ENCODE measurements at places on chromosomes 2 and 18. TPM values are rescaled to one million over a fixed set of nuclear protein-coding genes. Genes with fewer than 3 reads are reported as not detected.

SOWAHC gene
- total RNA-seq, result 25.3 TPM

PAIP2B gene
- 14.7 TPM for total RNA-seq

DNA sequence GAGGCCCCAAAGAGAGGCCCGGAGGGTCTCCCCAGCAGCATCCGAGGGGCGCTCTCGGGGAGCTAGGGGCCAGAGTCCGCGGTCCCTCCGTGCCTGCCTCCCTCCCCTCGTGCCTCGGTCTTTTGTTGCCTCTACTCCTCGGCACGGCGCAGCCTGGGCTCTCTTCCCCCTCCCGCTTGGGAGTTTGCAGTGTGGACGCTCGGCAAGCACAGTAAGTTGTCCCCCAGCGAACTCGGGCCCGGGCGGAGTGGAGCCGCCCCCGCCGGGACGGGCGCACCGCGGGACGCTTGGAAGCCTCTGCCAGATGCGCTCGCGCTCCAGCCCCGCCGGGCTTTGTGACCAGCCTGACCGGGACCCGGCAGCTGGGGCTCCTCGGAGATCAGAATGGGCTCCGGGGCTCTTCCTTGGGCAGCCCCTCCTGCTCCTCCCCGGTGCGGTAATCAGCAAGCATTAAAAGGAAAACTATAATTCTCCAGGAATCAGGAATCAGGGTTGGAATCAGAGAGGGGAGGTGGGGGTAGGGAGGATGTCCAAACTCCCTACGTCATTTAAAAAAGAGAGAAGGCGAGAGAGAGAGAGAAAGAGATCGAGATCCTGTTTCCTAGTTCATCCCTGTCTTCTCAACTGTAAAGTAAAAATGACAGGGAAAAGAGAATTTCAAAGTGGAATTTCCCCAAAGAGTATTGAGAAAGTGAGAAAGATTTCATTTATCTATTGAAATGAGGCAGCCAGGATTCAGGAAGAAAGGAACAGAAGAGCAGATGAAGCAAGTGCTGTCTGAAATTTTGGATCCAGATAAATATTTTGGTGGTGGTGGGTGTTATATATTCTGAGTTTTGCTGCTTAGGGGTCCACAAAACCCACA is 786 bp upstream of the TMEM200C start:
- no peak for DNase-seq
- H3K27me3 ChIP-seq, result peaks cover 64% of the 10 kb centered on the region
- H3K4me3 ChIP-seq, result peak overlapping the region; percentile 19
- no peaks in the 10 kb centered on the region for H3K36me3 ChIP-seq
- H3K27ac ChIP-seq, result no peak overlapping the region
- H3K4me1 ChIP-seq, result peaks cover 6% of the 10 kb centered on the region

GRCh38 chr2:26270373-26270772 is 25.6 kb downstream of the HADHB start:
- no peak for DNase-seq
- peaks cover 27% of the 10 kb centered on the region for H3K4me1 ChIP-seq
- no peak overlapping the region for H3K4me3 ChIP-seq
- H3K27me3 ChIP-seq, result no peaks in the 10 kb centered on the region

Measured in tibial nerve (tissue), 4 donors.